ENCODE measurements at places on chromosomes 5 and 9.

- DNase-seq: no peak
These were observed 18.1 kb upstream of the WWC1 start for GRCh38 chr5:168273056-168273980.

DNA sequence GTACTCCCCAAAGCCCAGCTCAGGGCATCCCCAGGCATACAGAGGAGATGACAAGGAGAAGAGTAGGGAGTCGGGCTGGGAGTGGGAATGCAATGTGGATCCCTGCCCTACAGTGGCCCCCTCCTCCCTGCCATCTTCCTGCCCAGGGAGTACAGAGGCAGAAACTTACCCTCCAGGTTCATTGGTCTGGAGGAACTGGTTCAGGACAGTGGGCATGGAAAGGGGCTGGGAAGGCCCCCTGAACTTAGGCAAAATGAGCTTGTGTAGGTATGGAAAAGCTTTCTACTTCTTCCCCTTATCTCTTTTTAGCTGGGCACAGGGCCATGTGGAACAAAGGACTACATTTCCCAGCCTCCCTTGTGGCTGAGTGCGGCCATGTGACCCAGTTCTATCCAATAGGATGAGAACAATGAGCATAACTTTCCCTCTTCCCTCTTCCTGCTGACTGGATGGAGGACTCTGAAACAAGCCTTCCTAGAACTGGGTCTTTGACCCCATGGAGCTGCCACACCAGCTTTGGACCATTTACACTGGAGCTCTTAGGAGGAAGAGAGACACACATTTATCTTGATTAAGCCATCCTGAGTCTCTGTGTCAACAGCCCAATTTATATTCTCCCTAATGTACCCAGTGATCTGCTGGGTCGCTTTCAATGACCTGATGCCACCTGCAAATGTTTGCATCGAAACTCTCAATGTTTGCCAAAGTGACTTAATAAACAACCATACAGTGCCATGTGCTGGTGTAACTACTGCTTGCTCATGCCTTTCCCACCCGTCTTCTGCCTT, 25.0 kb upstream of the HMCN2 start:
- DNase-seq: peak; percentile 44

DNA sequence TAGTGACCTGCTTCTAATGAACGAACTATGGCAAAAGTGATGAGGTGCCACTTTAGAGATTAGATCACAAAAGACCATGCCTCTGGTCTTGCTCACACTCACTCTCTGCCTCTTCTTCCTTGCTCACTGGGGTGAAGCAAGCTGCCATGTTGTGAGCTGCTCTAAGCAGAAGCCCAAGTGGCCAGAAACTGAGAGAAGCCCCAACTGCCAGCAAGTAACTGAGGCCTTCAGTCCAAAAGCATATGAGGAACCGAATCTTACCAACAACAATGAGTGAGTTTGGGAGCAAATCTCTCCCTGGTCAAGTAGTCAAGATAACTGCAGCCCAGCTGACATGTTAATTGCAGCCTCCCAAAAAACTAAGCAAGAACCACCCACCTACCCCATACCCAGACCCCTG, 126.0 kb upstream of the ACO1 start:
- DNase-seq: no peak

- no peak for DNase-seq
These were observed 37.8 kb downstream of the SLC38A9 start for GRCh38 chr5:55674340-55674739.

DNA sequence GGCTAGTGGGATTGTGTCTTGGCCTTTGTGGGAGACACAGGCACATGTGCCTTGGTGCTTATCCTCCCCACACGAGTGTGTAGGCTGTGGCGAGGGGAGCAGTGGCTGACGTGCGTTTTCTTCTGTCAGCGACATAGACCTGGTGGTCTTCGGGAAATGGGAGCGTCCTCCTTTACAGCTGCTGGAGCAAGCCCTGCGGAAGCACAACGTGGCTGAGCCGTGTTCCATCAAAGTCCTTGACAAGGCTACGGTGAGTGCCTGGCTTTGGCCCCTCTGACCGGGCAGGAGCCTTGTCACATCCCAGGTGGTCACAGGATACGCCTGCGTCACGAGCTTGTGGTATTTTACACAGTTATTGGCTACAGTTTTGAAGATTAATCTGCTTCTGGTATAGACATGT, 26.4 kb downstream of the TENT4A start:
- DNase-seq: no peak

- no peak for DNase-seq
These were observed 32.8 kb downstream of the TMEM161B start for GRCh38 chr5:88235828-88236227.

- peak; percentile 73 for DNase-seq
These were observed 146.5 kb downstream of the PPP2R2B start for GRCh38 chr5:146731909-146732659.

DNA sequence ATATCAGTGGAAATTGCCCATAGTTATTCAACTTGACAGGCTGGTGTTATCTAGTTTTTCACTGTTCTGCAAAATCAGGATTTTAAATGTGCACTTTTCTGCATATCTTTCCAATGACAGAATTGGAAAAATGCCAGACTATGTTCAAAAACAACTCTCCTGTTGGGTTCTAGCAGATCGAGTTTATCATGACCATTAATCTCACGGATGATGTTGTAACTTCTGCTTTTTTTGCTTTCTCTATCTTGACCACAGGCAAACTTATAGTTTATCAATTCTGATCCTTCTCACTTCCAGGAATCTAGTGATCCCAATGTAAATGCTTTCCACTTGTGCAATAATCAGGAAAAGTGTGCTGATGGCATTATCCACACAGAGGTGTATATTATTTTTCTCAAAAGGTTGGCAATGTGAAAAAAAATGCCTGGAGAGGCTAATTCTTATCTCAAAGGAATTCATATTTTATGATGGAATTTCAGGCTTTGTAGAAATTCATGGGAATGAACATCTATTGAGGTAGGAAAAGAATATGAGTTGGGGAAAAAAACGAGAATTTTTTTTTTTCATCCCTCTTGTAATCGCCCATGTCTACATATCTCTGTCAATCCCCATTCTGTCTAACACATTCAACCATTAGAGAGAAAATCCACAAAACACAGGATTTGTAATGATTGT, 73.6 kb upstream of the DAB2 start:
- DNase-seq: no peak

DNA sequence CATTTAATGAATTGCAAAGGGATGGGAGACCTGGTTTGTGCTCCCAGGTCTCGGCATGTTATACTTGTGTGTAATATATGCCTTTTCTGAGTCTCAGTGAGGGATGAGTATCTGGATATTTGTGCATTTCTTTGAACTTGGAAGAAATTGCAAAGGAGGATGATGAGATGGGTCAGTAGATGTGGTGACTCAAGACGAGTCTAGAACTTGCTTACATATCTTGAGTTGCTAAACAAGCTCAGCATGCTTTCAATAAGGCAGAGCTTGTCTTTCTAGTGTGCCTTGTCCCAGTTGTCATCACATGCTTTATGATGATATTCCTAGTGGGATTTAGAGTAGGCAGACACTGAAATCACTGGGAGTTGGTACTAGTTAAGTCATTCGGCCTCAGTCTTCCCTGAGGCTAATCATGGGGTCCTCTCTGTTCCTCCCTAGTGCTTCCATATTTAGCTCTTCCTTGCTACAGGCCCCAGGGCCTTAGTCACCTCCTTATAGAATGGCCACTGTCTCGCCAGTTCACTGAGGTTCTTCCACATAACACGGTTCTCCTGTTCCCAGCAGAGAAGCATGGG, 222.3 kb downstream of the ARRDC3 start:
- DNase-seq: no peak

DNA sequence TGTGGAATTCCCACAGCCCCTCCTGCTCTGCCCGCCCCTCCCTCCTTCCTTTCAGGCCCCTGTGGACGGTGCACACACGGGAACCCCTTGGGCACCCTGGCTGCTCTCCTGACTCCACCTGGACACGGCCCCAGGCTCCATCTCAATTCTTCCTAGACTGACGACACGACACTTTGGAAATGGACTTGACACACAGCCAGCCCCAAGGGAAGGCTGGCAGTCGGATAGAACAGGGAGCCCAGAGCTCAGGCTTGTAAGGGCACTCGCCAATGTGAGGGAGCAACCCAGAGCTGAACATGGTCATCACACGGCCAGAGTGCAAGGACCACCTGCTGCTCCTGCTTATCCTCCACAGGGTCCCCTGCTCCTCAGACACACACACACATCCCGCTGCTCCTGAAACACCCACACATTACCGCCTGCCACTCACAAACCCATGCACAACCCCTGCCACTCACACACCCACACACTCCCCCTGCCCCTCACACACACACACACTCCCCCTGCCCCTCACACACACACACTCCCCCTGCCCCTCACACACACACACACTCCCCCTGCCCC, 8.9 kb downstream of the SLC9A3 start:
- peak; percentile 55 for DNase-seq

- DNase-seq: no peak
These were observed 118.7 kb upstream of the TAF11L2 start for GRCh38 chr5:17379100-17379951.

DNA sequence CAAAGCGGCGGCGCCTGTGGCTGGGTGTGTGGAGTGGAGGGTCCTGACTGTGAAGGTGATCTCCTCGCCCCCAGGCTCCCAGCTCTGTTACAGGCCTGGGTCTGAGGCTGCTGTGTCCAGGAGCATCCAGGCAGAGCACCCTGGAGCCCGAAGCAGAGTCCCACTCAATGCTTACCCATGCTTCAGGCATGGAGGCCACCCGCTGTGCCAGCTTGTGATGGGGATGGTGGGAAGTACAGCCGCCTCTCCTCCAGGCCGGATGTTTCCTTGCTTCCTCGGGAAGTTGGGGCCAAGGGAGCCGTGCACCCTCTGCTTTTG, 255.9 kb upstream of the IRX1 start:
- no peak for DNase-seq

DNA sequence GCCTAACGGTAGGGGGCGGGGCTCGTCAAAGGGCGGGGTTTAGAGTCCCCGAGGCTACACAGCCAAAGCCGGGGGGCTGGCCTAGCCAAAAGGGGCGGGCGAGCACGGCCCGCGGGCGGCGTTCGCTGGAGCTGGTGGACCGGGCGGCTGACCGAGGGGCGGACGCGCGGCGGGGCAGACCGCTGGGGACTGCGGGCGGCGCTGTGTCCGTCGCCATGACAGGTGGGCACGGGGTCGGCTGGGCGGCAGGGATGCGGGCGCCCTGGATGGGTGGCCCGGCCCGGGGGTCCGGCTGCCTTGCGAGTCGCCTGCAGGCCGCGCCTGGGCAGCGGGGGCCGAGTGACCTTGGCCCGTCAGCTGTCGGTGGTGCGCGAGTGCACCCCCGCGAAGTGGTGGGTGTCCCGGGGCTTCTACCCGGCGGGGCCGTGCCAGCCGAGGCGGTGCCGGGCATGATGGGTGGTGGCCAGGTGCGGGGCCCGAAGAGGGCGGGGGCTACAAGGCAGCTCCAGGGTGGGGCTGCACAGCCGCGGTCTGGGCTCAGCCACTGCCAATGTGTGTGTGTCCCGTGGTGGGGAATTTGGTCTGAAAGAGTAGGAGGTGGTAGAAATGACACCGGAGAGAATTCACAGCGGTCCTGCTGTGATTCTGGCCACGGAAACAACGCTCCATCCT, at the start of gene CARD19:
Gene CARD19, plus strand, starts transcription at position 87 of the 672 bp plus-strand sequence. Its CDS starts 129 bp downstream, at position 216.
- peak; percentile 57 for DNase-seq

- no peak for DNase-seq
These were observed 82.0 kb upstream of the WWC1 start for GRCh38 chr5:168209244-168209995.

Measured in LoVo (cell line).